WTC11 (cell line): ENCODE measurements at places on chromosomes 11 and 22. TPM values are rescaled to one million over a fixed set of nuclear protein-coding genes. Genes with fewer than 3 reads are reported as not detected.

- no peak for DNase-seq
Observed at GRCh38 chr11:2466869-2467694, 22.3 kb downstream of the KCNQ1 start.

- DNase-seq, result no peak
Observed at GRCh38 chr11:47289856-47290255, 19.9 kb downstream of the MADD start.

- no peak for DNase-seq
Observed at GRCh38 chr22:36828815-36829214, 12.0 kb upstream of the PVALB start.

- DNase-seq, result no peak
Observed at GRCh38 chr11:80415580-80415979, 974.8 kb upstream of the TENM4 start.

- DNase-seq, result no peak
Observed at GRCh38 chr22:39169797-39170466, 17.5 kb upstream of the CBX7 start.

DNA sequence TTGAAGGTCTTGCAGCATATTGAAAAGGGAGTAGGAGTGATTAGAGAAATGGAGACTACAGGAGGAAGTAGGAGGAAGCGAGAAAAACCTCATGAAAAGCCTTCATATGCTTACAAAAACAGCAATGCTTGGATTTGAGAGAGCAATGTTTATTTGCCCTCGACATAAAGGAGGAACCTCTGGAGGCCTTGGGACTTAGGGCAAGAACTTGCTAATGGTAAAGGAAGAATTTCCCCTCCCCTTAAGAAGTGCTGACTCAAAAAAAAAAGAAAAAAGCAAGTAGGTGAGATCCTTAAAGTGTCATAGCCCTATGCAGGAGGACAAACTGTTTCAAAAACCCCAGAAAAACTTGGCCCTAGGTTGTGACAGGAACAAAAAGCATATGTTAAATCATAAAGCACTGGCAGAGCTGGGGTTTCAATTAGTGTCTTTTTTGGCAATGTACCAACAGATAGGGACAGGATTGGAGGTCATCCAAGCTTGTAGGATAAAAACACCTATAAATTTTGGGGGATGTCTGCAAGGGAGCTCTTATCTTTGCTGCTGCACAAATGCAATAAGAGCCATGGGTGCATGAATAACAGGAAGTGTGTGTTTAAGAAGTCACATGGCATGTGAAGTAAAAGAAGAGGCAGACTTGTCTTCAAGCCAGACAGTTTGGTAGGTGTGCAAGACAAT lies 4.9 kb downstream of the GLYAT start:
- DNase-seq, result no peak

DNA sequence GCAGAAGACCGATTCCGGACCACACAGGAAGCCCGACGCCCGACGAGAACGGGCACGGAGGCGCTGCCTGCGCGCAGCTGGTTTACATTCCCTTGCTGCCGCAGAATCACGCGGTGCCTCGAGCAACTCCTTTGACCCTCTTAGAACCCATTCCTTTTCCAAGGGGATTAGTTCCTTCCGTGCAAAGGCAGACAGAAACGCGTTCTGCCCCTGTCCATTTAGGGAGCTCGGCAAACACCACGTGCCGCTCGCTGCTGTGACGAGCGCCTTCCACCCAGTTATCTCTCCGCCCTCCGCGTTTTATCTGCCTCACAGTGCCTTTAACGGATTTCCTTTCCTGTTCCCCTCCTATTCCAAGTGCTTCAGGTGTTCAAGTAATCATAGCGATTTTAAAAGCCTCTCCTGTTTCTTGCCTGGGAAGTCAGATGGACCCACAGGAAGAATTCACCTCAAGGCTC lies 24.1 kb upstream of the MICAL3 start:
- DNase-seq, result no peak

DNA sequence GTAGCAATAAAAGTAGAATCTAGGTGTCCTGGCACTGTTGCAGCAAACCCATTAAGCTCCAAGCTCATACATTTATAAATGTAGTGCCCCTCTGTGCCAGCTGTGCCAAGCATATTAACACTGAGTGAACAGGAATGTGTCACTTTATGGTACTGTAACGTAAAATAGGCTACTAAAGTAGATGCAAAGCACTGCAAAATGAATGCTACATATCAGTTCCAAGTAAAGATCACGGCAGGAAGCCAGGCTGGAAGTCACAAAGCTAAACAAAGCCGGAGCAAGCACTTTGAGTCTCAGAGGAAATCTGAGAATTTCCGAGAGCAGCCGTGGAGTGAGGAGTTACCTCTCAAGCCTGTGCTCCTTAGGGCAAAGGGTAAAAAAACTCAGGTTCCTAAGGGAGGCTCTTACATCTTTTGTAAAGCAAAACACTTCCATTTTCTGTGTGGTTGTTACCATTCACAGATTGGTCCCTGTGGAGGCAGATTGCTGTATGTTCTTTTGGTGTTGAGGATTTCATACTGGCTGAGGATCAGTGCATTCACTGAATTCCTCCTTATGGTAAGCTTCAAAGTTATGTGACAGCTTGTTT lies 85.7 kb downstream of the WNT11 start:
- no peak for DNase-seq

DNA sequence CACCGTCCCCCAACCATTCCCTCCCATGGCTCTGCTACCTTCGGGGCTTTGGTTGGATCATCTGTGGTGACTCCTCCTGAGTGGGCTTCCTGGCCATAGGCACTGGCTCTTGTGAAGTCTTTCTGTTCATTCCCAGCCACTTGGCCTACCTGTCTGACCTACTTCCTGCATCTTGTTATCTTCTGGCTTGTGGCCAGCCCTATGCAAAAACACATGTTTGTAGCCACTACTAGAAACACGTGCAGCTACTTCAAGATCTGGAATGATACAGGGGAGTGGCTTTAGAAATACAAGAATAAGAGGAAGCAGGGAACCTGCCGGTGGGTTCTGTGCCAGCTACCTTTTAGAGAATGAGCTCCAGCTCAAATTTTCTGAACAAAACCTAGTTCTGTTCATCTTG lies 20.9 kb downstream of the RCOR2 start:
- DNase-seq, result no peak

DNA sequence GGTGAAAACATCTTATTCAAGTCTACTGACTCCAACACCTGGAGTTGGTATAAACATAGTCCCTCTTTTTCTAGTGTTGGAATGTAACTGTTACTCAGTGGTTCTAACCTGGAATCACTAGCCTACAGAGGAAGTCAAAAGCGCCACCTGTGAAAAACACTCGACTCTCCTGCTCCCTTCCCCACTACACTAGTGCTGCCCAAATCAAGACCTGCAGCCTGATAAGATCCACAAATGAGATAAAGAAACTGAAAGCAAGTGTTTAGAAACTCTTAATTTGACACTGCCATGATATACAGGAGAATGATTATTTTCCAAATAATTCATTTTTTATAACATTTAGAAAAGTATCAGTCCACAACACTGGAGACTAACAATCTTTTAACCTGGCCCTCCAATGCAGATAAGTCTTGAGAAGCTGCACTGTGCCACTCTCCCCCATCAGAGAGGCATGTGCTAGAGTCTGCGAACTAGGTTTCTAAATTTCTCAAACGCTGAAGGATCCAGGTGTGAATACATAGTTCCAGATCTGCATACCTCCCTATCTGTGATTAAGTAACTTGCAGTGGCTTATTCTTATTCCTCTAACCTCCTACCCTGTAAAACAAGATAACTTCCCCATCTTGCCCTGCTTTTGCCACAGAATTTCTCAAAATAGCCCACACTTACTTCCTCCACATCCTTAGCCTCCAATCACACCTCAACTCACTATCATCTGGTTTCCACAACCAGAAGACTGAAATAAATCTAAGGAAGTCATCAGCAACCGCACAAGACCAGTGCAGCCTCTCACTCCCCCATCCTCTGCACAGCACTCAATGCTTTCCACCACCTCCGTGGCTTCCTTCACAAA lies 88.1 kb downstream of the RRAS2 start:
- DNase-seq, result no peak

DNA sequence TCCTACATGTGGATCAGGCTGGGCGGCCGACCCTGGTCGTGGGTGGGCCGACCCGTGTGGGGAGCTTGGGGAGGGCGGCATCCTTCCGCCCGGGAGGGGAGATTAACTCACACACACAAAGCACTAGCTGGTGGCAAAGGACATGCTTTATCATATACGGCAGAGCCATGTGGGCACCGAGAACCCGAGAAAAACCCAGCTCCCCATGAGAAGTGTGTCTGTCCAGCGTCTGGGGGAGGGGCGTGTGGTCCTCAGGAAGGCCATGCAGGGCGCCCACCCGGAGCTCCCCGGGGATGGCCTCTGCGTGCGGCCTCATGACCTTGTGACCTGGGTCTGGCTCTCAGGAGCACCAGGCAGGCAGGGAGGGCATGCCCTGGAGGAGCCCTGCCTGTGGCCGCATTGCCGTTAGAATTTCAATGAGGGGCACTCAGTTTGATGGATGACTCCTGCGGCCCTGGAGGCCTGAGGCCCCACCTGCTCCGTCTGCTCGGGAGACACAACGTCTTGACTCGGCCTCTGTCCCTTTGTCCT lies 39.4 kb upstream of the TOLLIP start:
- no peak for DNase-seq

- no peak for DNase-seq
Observed at GRCh38 chr11:76684516-76684915, 14.0 kb upstream of the LRRC32 start.

- DNase-seq, result no peak
Observed at GRCh38 chr11:79244241-79244772, 196.5 kb downstream of the TENM4 start.

GRCh38 chr11:75029836-75030631 lies 41.3 kb downstream of the NEU3 start:
- DNase-seq, result no peak

- DNase-seq, result peak; percentile 35
Observed at GRCh38 chr22:45008751-45009605, 827 bp downstream of the PHF21B start.

GRCh38 chr11:35061516-35062440 lies 77.2 kb upstream of the CD44 start:
- no peak for DNase-seq

DNA sequence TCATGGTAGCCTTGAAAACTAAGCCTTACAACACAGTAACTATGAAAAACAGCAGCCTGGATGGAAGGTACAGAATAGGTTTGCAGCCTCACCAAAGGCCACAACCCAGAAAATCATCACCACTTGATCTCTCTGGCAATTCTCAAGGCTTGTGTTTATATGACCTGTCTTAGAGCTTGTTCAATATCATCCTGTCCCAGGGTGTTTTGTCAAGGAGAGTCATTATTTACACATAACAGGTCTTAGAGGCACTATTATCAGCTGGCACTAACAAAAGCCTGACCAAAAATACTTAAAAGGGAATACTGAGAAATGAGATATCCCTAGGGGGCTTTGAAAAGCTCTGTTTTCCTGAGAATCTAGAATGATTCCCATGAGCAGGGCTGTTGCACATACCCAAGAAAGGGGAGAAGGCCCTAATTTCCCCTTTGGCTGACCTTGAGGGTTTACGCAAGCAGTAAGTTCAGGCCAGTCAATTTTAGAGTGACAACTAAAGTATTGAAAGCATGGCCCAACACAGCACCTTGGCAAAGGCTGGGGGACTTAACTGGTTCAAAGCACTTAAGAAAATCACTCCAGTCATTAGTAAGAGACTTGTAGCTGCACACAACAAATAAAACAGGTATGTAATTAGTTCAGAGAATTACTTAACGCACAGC lies 7.9 kb downstream of the SC5D start:
- no peak for DNase-seq

- DNase-seq, result no peak
Observed at GRCh38 chr11:69401715-69402114, 79.7 kb upstream of the LINC01488 start.

GRCh38 chr11:2389377-2390026 lies 11.0 kb upstream of the TSSC4 start:
- no peak for DNase-seq

- peak; percentile 30 for DNase-seq
Observed at GRCh38 chr11:60018058-60018457, 1.1 kb downstream of the OOSP4B start.

DNA sequence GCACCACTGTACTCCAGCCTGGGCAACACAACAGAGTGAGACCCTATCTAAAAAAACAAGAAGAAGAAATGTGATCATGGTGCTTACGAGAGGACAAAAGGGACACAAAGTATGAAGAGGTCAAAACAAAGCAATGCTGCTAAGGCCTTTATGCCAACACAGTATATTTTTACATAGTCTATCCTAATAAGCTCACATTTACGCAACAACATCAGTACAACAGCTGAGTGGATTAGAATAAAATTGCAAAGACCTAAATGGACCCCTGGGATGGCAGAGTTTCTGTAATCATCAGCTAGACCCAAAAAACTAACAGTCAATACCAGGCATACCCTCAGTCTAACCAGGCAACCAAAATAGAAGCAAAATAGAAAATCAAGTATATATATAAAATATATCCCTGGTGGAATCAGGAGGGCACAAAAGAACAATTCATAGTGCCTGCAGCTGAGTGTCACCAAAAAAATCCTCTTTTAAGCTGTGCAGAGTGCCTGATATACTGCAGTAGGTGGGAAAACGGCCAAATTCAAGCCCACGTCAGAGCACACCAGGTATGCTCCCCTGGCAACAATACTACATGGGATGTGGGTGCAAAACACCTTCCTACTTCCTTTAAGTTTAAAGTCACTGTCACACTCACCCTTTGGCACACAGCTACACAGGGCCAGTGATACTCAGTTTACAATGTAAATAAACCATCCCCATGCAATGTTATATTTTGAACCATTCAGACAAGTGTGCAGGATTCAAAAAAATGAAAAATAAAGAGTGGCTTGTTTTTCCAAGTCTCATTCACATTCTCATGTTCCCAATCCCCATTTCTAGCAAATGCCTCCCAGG lies 57.8 kb downstream of the RBFOX2 start:
- no peak for DNase-seq

DNA sequence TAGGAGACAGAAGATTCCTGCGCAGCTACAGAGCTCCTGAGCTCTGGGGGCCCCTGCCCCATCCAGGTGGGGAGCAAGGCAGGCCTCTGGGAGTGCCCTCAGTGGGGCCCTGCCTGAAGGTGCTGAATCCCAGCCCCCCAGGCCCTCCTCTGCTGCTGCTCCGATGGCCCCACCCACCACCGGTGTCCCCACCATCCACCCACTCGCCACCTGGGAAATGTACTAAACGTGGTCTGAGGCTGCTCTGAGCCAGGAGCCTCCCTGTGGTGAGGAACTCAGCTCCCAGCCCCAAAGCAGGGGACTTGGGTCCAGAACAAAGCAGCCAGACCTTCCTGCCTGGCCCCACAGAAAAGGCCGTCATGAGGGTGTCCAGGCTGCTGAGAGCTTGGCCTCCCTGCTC lies 289.4 kb downstream of the CTTN start:
- no peak for DNase-seq

The FXYD2 gene
- 1.4 to 2.1 TPM (median 1.6 TPM) in 3 replicates for total RNA-seq

The FGF19 gene
- total RNA-seq, result 17.6 to 19.3 TPM (median 18.6 TPM) in 3 replicates

The DNAL4 gene
- 11.8 to 12.2 TPM (median 12.1 TPM) in 3 replicates for total RNA-seq

The OSM gene
- not detected in 3 replicates for total RNA-seq

The CSF2RB gene
- 0.05 to 0.07 TPM (median 0.07 TPM) in 3 replicates for total RNA-seq

The KLHL35 gene
- total RNA-seq, result 0.22 to 0.60 TPM (median 0.39 TPM) in 3 replicates

The TNNT3 gene
- total RNA-seq, result not detected in 3 replicates

The PKDREJ gene
- 0.02 to 0.07 TPM in 2 of 3 replicates, not detected in the other for total RNA-seq

The GLYATL2 gene
- total RNA-seq, result 0.14 to 0.37 TPM (median 0.20 TPM) in 3 replicates
